ENCODE measurements at places on chromosomes 2 and 18.

GRCh38 chr2:157899125-157899839, 23.2 kb upstream of the ACVR1 start:
- DNase-seq, result no peak

- no peak for DNase-seq
Observed at GRCh38 chr2:85705680-85706039, 11.5 kb downstream of the GNLY start.

DNA sequence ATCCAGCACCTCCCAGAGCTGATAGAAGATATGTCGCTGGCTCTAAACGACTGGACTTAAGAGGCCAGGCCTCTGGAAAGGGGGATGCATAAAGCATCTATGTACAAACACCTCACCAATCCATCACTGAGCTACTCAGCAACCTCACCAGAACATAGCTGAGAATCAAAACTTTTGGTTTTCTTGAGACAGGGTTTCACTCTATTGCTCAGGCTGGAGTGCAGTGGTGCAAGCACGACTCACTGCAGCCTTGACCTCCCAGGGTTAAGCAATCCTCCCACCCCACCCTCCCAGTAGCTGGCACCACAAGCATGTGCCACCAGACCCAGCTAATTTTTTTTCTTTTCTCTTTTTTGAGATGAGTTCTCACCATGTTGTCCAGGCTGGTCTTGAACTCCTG, 62.9 kb upstream of the MSH6 start:
- DNase-seq, result no peak

DNA sequence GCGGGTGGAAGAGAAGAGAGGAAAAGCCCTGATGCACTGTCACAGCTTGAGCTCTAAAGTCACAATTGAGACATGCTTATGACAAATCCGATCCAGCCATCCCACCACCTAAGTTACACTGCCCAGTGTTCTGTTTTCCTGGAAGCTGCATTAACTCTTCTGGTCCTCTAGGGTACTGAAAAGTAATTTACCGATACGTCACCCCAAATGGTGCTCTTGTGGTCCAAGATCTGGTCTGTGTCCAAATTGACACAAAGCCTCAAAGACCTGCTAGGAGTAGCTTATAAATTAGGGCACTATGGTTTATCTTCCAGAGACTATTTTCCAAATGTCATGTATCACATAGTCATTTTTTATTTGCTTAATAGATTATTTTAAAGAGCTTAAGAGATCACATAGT, 186.7 kb upstream of the ETAA1 start:
- no peak for DNase-seq

- no peak for DNase-seq
Observed at GRCh38 chr2:163649080-163649479, 86.7 kb downstream of the FIGN start.

- no peak for DNase-seq
Observed at GRCh38 chr2:227388537-227389011, 825 bp upstream of the SCYGR1 start.

DNA sequence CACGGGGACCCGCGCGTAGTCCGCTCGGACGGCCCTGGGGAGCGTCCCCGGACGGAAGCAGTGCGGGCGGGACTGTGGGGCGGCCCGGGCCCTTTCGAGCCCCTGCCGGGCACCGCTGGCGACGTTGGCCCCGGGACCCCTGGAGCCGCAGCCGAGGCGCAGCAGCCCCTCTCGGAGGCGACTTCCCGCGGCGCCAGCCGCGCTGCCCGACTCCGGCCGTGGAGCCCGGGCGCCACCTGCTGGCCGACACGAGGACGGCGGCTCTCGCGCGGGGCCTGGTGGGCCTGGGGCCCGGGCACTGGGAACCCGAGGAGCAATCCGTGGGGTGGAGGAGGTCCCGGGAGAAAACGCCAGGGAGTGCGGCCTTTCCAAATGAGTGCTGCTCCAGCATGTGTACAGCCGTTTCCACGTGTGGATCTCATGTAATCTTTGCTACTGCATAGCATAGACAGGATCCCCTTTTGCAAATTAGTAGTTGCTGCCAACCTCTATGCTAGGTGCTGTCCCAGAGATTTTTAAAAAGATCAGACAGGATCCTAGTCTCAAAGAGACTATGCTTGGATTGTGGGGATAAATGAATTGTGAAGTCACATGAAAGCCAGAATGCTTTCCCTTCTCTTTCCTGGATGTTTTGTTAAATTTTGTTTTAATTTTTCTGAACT, 4.0 kb downstream of the ID2 start:
- peak; percentile 80 for DNase-seq

GRCh38 chr2:84526562-84526961, 10.3 kb downstream of the DNAH6 start:
- no peak for DNase-seq
